ENCODE measurements at places on chromosomes 2 and 18.

GRCh38 chr2:109393662-109393972 is 220.1 kb downstream of the SEPTIN10 start:
- DNase-seq = no peak

DNA sequence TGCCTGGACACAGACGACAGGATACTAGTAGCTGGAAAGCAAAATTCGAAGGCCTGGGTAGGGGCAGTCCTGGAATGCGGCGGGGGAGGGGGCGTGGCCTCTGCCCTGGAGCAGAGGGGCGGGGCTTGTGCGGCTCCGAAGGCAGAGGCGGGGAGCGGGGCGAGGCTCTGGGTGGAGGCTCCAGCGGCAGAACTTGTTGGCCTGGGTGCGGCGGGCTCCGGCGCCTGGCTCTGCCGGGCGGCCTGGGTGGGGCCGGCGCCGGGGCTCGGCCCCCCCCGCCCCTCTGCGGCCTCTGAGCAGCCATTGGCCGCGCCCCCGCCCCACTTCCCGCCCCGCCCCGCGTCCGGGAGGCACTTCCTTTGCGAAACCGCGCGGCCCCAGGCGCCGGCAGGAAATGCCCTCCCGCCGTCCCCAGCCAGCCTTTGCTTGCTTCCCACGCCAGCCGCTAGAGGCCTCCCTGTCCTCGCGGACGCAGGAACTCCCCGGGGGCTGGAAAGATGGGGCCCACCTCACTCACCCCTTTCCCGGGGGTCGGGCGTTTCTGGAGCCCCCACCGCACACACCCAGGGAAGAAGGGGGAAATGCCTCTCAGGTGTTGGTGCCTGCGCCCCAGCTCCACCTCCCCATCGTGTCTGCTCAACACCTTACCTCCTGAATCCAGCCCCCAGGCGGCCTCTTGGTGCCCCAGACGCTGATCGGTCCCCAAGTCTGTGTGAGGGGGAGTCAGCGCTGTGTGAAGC is 6.7 kb downstream of the CTDSP1 start:
- peak; percentile 95 for DNase-seq

DNA sequence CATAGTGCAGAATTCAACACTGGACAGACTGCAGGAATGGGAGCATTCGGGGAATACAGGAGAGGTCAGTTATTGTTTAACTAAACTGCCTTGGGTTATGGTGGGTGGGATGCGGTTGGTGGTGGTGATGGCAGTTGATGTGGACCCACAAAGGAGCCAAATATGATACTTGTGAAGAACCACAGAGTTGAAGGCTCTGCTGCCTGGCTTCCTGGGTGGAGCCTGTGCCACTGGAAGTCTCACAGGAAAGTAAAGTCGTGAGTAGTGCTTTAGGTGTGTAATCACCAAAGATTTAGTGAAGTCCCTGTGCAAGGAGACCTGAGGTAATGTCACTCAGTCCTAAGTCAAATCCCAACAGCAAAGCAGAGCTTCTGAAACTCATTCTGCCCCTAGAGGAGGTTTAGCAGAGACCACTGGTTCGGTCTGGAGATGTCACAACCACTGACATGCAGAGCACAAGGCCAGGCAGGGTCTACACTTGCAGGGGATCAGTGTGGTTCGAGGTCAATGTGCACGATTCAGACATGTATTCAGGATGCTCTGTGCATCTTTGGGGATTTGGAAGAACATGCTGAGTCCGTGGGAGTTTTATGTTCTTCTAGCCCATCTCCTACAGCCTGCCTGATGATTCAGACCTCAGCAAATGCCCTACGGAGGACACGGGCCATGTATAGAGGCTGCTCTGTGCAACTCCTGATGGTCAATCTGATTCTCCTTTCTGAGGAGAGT is 1150.9 kb downstream of the RPIA start:
- DNase-seq = no peak

DNA sequence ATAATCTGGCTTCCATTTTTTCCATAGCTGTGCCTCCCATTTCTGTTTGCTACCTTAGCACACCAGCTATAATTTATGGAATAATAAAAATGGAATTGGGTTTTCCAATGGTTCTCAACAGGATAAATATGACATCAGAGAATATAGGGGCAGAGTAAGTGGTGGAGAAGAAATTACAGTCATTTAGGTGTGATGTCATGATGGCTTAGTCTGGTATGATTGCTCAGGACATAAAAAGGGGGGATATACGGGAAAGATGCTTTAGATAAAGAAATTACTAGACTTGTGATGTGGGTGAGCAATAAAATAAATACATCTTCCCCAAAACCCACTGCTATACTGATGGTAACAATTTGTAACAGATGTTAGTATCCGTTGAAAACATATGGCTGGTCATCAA is 21.6 kb upstream of the KIF5C start:
- DNase-seq = no peak

- DNase-seq = no peak
Observed at GRCh38 chr18:76384861-76385680, 110.0 kb downstream of the ZNF516 start.

DNA sequence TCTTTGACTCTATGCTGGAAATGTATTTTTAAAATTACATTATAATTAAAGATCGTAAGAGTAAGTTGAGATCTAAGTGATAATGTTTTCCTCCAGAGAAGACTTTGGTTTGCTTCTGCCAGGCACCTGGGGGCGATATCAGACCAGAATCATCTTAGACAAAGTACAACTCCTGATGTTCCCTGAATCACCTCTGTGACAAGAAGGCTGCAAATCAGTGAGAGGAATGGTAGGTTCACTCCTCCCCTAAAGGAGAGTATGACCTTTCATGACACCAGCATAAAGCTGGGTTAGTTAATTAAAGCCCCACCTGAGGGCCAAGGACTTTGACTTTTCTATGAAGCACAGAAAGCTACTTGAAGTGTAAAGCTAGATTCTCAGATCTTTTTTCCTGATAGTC is 114.4 kb upstream of the DTNA start:
- DNase-seq = no peak

- no peak for DNase-seq
Observed at GRCh38 chr2:190318931-190319554, 583 bp downstream of the HIBCH start.

GRCh38 chr18:78499586-78499985 is 480.0 kb upstream of the SALL3 start:
- no peak for DNase-seq

DNA sequence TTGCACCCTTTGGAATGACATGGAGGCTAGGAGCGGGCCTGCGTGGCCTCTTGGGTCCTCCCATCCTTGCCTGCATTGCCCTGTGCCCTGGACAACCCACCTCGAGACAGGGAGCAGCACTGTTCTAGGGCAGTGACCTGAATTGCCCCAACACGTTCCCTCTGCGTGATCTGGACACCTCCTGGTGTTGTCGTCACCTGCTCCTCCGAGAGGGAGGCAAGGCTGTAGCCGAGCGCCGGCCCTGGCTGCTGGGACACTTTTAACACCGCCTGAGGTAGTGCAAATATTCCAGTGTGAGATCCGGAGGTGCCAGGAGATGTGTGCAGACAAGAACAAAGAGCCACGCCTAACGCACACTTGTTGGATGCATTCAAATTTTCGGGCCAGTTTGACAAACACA is 131.5 kb downstream of the SMAD7 start:
- DNase-seq = no peak

- DNase-seq = no peak
Observed at GRCh38 chr2:185807351-185807750, 68.7 kb downstream of the FSIP2 start.

- no peak for DNase-seq
Observed at GRCh38 chr2:219643788-219644398, 16.5 kb downstream of the SLC4A3 start.

DNA sequence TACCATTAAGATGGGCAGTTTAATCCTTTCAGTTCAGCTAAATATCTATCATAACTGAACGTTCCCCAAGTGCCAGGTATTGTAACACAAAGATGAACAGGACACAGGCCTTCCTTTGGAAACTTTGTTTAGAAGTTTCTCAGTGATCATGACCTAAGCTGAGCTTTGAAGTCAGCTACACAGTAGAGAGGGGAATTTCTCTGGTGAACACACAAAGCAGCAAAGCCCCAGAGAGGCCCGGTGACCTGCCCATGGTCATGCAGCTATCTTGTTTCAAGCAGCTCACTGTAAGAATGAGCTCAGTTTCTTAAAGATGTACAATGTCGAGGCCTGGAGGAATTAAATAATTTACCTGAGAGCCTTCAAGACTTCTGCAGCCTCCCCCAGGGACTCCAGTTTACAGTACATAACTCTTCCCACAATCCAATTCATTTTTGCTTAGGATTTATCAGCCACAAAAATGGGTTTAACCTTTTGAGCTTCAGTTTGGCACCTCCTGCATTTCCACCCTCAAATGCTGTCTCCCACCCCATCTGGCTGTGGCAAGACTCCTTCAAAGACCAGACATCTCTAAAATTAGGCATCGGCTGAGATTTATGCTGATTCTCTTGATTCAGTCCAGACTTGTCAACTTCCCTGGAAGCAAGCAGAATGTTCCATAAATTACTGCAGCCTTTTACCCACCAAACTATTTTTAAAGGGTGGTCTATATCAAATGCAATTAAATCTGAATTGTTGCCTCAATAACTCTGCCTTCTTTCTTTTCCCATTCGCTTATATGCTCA is 325.6 kb downstream of the TXNL1 start:
- no peak for DNase-seq

- DNase-seq = no peak
Observed at GRCh38 chr2:112618383-112618782, 27.4 kb upstream of the SLC20A1 start.

DNA sequence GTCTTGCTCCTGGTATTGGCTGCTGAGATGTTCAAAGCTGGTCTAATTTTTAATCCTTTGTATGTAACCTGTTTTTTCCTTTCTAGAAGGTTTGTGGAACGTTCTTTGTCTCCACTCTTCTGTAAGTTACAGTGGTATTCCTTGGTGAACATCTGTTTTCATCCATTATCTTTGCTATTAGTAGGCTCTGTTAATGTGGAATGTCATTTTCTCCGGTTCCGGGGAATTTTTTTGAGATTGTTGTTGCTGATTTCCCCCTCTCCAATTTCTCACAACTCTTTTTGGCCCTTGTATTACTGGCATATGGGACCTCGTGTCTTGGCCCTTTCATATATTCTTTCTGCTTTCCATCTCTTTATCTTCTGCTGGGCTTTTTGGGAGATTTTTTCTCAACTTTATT is 63.4 kb downstream of the LCLAT1 start:
- no peak for DNase-seq

DNA sequence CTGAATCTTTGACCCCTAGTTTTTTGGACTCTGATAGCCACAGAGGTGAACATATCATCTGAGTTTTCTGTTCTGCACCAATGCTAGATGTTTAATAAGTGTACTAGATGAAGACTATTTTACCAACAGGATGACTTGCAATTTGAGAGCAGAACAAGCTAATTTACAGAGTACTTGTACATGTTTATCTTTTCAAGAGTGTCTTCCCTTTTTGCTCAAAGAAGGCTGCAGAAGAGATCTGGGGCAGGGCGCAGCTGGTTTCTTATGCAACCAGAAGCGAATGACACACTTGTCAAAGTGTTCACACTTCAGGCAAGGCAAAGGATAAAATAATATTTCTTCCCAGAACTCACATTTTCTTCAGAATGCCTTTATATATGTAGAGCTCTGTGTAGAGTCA is 86.0 kb downstream of the VWA3B start:
- DNase-seq = no peak

- no peak for DNase-seq
Observed at GRCh38 chr2:216857131-216857550, 2.7 kb downstream of the TNP1 start.

DNA sequence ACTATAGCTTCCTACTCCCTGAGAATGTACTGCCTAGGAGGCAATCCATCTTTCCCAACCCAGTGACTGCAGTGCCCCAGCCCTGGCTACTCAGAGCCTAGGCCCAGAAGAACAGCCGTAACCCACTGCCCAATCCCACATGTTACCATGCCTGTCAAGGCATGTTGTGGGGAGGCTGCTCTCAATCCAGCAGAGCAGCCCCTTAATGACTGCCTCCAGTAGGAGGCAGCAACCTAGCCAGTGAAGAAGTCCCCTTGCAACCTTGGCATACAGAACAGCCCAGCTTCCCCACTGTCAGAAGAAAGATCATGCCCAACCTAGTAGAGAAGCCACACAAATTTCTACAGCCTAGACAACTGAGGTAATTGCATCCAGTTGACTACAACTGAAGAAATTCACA is 44.2 kb upstream of the CDH7 start:
- no peak for DNase-seq

DNA sequence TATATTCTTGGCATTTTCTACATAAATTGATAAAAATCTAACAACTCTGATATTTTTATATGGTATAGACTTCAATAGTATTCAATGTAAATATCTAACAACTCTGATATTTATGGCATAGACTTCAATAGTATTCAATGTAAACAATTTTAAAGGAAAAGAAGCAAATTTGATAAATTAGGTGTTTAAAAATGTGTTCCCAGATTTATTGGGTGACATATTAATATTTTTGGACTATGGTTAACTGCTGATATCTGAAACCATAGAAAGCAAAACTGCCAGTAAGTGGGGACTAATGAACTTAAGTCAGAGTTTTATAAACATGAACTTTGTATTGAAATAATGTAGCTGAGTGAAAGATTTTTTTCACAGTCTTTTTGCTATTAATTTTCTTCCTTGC is 1576.0 kb upstream of the DDX18 start:
- no peak for DNase-seq

DNA sequence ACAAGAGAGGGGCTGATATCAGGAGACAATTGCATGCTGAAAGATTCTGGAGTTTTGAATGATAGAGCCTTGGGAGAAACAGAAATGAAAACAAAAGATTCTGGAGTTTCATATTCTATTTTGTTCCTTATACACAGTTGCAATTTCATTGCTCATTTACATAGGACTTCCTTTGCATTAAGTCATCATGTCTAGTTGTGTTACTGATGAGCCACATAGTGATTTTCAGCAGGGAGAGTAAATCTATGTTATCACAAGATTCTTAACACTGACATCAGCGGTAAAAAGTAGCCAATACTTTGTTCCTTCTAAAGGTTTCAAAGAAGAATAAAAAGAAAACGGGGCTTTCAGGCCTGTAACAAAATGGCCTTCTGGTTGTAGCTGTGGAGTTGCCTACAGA is 7.1 kb downstream of the ADAM17 start:
- peak; percentile 42 for DNase-seq

- no peak for DNase-seq
Observed at GRCh38 chr2:17879137-17879912, 858 bp downstream of the KCNS3 start.

GRCh38 chr2:74865770-74866674 is 32.1 kb downstream of the HK2 start:
- no peak for DNase-seq

DNA sequence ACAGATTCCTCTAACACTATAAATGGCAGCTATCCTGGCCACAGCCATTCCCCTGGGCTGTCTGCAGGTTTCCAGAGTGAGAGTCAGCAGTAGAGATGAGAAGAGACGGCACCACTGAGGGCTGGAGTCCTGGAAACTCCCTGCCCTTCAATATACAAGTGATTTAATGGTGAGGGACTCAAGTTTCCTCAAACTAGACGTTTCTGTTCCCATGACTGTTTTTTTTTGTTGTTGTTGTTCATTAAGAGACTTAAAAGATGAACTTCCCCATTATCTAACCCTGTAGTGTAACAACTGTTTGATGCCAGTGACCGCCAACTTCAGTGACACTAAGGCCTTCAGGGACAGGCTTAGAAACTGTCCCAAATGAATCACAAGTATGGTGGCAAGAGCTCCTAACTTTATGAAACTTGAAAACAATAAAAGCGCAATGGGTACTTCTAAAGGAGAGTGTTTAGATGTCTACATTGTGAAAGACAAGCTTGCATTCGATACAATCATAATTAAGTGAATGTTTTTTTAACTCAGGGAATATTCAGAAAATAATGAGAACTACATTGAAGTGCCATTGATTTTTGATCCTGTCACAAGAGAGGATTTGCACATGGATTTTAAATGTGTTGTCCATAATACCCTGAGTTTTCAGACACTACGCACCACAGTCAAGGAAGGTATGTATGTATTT is 34.0 kb downstream of the IL1R2 start:
- no peak for DNase-seq
